ENCODE measurements at places on chromosomes 12 and 14. TPM values are rescaled to one million over a fixed set of nuclear protein-coding genes. Genes with fewer than 3 reads are reported as not detected.

Gene TMED8
- 25.4 TPM for total RNA-seq

Gene KRT72
- total RNA-seq: 0.32 TPM

Gene IRAK3
- 0.31 TPM for total RNA-seq

Gene IAPP
- total RNA-seq: not detected

Gene DIO3
- not detected for total RNA-seq

Gene SHMT2
- total RNA-seq: 529 TPM

Gene KLRG1
- 10.1 TPM for total RNA-seq

Gene TNFAIP2
- 1.1 TPM for total RNA-seq

Gene TESPA1
- total RNA-seq: 112 TPM

Gene E2F7
- 5.3 TPM for total RNA-seq

DNA sequence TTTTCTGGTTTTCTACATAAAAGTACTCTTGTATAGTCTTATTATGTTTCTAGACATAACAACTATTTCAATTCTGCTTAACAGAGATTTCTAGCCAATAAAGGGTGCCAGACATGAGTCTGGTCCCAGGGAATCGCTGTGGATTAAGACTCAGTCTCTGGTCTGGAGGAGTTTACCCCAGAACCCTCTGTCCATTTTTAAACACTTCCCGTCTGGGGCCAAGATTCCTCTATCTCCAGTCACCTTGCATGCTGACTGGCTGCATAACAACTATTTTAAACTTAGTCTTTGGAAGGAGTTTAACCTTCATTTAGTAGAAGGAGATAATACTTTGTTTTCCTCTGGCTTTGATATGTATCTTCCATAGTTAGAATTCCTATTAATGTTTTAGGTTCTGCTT, 163.1 kb upstream of the IFNG-AS1 start:
- no peak for DNase-seq

DNA sequence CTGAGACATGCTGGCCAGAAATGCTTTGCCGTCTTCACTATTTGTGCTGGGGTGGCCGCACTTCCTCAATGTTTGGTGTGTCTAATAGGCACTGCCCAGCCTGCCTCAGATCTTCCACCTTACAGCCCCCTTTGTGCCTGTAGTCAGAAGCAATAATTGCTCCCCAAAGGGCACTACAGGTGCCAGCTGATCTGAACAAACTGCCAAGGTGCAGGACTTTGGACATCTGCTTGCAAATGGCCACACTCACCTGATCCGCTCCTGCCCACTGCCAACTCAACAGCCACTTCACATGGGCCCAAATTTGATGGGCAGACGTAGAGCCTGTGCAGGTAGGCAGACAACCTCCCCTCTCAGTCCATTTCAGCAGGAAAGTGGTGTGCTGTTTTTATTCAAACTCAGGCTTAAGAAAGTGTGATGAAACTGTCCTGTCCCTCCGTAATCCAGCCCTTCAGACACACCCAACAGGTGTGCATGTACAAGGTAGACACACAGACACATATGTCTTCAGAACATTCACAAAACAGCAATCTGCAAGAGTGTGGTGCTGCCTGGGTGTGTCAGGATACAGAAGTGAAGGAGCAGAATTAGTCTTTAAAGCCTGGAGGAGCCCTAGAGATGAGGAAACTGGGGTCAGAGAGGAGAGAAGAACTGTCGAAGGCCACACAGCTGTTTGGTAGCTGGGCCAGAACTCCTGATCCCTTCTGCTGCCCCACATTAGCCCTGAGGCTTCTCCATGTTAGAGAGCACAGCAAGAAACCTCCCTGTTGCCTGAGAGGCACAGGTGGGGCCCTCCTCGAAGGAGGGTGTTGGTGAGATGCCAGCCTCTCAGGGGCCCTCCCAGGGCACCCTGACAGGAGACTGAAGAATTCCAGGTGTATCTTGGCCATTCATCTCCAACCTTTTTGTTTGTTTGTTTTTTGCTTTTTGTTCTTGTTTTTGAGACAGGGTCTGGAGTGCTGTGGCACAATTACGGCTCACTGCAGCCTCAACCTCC, 4.4 kb upstream of the KRT75 start:
- DNase-seq: no peak

- DNase-seq: no peak
Measured at GRCh38 chr14:91143862-91144261, 30.0 kb downstream of the DGLUCY start.

- DNase-seq: no peak
Measured at GRCh38 chr14:95577067-95577800, 42.4 kb downstream of the GLRX5 start.

- DNase-seq: no peak
Measured at GRCh38 chr12:49345825-49346658, 646 bp upstream of the DNAJC22 start.

GRCh38 chr12:111074965-111075364, 154.6 kb upstream of the MYL2 start:
- DNase-seq: no peak

DNA sequence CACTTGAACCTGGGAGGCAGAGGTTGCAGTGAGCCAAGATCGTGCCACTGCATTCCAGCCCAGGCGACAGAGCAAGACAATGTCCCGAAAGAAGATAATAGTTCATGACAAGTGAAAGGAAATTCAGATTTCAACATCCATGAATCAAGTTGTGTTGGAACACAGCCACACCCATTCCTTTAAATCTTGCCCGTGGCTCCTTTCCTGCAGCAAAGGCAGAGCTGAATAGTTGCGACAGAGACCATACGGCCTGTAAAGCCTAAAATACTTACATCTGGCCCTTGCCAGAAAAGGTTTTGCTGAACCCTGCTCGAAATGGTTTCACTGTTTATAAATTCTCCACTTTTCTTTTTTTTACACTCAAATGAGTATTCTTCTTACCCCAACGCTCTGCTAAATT, 17.7 kb upstream of the ITPK1 start:
- no peak for DNase-seq

DNA sequence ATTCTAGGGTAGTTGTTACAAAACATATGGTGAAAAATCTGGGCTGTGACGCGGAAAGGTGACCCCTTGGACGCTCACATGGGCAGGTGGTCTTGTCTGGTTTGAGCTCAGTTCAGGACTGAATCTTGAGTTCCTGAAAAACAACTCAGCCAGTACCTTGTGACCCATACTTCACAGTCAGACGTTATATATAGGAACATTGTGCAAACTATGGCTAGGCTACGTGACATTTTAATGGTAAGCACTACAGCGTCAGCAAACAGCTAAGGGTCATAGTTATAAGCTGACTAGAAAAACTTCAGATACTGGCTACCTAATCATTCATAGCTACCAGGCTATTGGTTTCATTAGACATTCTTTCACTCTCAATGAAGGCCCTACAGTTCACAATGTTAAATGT, 14.8 kb upstream of the EDDM3A start:
- DNase-seq: no peak

DNA sequence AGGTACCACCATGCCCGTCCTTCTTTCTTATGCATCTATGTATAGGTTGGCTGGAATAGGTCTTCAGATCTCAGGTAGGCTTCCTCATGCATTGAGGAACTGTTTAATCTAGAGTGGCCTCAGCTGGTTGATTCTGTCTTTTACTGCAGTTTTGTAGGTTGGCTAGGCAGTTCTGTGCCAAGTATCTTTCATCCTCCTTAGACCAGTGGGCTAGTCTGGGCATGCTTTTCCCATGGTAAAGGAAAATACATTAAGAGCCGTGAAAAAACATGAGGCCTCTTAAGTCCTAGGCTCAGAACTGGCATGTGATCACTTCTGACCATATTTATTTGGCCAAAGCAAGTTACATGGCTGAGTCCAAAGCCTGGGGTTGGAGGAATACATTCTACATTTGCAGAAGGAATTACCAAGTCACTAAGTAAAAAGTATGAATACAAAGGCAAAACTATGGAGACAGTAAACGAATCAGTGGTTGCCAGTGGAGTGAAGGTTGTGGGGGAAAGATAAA, 137.3 kb downstream of the WIF1 start:
- no peak for DNase-seq

- DNase-seq: no peak
Measured at GRCh38 chr12:58922849-58923248, 2.5 kb upstream of the LRIG3 start.

DNA sequence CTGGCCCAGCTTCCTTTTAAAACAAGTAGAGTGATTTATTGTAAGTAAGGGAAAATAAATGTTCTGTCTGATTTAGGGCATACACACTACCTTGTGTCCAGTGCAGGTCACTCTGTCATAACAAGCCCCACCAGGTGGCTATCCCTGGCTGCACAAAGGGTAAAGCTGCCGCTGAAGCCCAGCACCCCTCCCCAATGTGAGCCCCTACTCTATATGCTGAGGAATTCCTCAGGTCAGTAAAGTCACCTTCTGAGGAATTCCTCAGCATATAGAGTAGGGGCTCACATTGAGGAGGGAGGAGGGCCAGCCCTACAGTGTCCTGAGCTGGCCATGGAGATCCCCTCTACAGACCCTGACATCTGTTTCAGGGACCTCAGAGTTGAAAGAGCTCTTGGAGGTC, 67.2 kb downstream of the TBC1D30 start:
- no peak for DNase-seq

DNA sequence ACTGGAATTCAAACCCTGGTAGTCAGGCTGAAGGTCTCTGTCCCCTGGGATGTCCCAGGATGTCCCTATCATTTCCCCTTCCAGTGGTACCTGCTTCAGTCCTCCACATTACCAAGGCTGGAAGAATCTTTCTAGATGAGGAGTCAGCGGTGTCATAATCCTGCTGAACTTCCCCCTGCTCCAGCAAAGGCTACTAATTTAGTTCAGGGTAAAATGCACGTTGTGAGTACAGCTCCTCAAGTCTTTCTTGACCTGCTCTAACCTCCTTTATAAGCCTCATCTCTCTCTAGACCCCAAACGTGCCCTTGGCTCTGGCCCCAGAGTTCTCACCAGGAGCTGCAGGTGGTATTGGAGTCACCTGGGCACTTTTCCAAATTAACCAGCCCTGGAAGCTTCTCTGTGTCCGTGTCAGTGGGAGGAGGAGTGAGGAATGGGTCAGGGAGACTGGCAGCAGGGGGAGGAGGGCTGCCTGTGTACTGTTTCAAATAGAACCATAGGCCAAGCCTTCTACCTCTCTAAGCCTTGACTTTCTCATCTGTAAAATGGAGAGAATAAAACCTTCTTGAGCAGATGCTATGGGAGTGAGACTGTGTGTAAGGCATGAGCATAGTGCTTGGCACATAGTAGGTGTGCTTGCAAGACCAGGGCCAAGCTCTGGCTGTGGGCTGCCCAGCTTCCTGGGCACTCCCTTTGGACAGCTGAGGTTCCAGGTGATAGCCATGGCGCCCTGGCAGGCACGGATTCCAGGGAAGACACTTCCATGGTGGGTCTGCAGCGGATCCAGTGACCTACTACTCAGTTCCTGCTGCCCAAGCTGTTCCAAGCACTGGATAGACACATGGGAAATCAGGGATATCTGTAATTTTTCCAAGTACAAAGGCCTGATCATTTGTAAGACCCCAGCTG, 24.5 kb downstream of the ASB2 start:
- DNase-seq: no peak

DNA sequence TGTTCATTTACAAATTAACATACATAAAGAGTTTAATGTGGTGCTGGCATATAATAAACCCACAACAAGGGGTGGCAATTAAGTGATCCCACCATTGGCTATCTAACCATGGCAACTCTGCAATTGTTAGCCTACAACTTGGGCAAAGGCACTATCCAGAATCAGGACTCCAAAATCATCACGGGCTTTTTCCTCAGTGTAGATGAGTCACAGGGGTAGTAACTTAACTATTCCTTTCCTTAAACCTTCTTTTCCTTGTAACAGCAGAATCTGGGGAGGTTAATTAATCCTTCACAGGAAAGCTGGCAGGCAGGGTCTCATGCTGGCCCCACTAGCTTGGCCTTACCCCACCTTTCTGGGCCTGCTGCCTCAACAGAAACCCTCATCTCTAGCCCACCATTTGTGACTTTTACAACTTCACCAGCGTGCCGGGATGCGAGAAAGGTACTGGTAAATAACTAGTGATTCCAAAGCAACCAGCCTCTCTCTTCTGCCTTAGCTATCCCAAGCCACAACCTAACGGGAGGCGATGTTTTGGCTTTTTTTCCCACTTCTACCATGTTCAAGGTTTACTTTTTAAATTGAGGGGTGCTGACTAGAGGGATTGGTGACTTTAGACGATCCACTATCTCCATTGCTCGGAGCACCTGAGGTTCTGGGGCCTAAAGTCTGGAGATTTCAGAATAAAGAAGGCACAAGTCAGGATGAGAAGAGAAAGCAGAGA, 744 bp downstream of the ATP5MC2 start:
- DNase-seq: no peak

DNA sequence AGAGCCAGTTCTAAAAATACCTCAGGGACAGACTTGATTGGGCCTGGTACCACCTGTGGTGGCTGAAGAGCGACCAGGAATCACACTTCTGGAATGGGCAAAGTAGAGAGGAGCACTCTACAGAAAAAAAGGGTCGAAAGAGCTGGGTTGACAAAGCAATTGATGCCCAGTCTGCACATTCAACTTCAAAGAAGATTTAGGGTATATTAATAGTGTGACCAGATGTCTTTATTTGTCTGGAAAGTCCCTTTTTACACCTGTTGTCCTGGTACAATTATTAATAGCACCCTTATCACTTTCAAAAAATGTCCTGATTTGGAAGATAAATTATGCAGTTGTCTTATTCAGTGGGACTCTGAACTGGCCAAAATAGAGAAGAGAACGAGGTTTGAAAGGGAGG, 137.5 kb downstream of the DYRK2 start:
- DNase-seq: no peak

GRCh38 chr14:59308673-59309072, 120.2 kb downstream of the DAAM1 start:
- DNase-seq: no peak

GRCh38 chr14:51585055-51585454, 66.7 kb upstream of the FRMD6 start:
- DNase-seq: no peak

DNA sequence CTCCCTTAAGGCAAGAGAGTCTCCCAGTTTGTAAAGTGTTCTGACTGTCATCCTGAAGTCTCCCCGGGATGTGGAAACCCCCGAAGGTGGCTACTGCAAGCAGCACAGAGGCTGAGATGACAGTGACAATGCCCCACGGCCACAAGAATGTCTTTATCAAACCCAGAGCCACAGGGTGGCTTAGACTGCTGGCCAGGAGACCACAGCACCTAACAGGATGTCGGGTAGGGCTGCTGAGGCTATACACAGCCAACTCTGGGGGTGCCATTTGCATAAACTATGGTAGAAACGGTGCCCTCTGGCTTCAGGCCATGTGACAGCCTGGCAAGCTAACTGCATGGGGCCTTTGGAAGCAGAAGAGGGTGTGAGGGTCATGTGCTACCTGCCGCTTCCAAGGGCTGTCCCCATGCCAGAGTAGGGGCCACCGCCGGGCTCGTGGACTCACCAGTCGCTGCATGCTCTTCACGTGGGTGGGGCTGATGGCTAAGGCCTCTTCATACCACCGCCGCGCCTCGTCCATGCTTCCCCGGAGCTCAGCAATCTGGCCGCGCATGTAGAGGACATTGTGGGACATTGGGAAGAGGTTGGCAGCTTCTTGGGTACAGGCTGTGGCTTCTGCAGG, 180.9 kb downstream of the CALM1 start:
- DNase-seq: no peak
